ENCODE measurements at places on chromosomes 12 and 14.
A peak's percentile ranks its signal among the peaks of the same experiment; 100 is the strongest.

DNA sequence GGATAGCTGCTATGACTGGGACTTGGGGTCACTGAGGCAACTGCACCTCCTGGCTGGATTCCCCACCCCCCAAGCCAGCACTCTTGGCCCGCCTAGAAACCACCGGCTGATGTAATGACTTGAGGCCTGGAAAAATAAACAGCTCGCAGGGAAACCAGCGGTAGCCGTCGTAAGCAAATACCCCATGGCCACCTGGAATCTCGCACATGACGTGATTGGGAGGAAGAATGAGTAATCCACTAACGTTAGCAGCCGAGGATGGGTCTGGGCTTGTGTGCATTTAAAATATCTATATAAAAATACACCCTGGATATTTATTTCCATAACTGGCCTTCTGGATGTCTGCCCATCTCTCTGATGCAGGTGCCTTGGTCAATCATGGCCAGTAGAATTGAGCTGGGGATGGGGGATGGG lies 120.1 kb downstream of the SMOC1 start:
- DNase-seq = peak; percentile 94

DNA sequence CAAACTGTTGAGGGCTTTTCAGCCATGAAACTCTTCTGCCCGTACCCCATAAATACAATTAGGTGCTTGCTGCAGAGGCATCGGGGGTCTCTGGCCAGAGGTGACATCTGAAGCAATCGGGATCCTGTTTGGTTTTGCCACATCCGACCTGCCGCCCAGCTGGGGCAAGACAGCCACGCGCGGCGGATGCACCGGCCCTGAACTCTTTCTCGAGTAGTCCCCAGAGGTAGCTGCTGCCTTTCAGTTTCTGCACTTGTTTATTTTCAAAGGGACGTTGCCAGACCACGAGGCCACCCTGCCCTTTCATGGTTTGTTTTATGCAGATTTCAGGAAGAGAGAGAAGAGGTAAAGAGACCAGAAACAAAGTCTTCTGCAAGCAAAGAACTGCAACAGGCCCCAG lies 10.6 kb upstream of the MLXIP start:
- no peak for DNase-seq

DNA sequence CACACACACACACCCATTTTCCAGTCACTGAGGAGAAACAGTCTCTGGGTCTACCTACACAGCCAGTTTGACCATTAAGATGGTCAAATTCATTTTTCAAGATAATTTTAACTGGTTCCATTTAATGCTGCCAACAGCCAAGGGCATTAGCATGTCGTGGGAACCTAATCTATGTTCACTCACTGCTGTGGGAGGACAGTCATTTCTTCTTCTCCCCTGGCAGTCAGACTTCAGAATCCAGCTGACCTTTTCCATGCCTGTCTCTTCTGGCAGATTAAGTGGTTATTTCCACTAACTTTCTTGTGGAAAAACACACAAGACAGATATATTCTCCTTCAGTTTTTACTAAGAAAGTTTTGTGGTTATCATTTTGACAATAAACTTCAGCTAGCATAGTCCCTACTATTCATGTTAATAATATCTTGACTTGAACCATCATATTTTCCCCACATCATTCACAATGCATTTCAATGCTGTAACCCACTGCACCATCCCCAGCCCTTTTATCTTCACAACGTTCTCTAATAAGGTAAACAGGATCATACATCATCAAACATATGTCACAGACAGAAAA lies 82.2 kb downstream of the DAD1 start:
- DNase-seq = no peak

GRCh38 chr12:54042970-54043853 lies 10.4 kb downstream of the HOXC5 start:
- no peak for DNase-seq

GRCh38 chr12:39239490-39240486 lies 203.1 kb downstream of the KIF21A start:
- DNase-seq = no peak

- DNase-seq = no peak
Observed at GRCh38 chr12:122946690-122947341, 19.4 kb downstream of the ABCB9 start.

- DNase-seq = no peak
Observed at GRCh38 chr12:116280595-116281290, 3.2 kb upstream of the MED13L start.

DNA sequence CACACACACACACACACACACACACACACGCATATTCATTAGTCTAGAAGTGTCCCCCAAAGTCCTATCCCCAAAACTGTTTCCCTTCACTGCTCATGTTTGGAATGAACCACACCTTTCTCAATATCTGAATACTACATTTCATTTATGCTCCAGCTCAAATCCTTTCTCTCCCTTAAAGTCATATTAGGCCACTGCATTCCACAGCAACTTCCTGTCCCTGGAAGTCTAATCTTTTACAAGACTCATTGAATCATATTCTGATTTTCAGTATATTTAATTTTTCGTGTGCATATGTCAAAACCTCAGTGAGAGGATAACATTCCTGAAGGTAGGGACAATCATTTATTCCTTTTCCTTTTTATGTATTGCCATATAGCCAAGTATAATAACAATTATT lies 155.6 kb upstream of the LMNTD1 start:
- no peak for DNase-seq

- DNase-seq = no peak
Observed at GRCh38 chr14:34826661-34827060, 48.5 kb downstream of the BAZ1A start.

GRCh38 chr14:77598366-77599070 lies 17.9 kb downstream of the SPTLC2 start:
- no peak for DNase-seq

GRCh38 chr14:99715266-99716000 lies 31.3 kb downstream of the CYP46A1 start:
- DNase-seq = no peak

GRCh38 chr14:34792598-34792997 lies 78.2 kb upstream of the CFL2 start:
- DNase-seq = no peak

DNA sequence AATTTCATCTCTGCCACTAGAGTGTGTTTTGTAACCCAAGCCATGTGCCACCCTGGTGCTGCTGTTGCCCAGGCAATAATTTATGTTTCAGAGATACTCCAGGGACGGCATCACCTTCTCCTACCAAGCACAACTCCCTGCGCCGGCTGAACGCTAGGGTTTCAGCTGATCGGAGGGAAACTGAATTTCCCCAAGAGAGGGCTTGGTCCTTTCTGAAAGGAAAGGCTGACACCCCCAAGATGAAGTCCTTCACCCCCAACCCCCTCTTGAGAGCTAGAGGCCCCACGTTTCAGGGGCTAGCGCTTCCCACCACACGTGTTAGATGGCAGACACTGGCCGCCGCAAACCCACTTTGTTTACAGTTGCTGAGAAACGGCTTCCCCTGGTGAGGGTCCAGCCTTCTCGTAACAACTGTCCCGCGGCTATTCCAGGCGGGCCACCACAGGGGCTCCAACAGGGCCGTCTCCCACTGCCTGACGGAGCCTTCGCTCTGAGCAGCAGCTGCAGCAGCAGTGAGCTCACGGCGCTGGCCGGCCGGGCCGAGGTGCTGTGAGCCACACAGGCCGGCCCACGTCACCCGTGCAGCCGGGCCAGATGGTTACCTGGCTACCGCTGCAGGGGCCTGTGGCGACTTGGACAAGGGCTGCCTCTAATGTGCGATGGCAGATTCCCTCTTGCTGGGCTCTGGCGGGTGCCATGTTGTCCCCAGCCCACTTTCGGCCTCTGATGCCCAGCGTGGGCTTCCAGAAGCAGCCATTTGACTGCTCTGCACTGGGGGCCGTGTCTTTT lies 66.4 kb downstream of the TESC start:
- DNase-seq = no peak

- peak; percentile 61 for DNase-seq
Observed at GRCh38 chr14:89973234-89973823, 17.6 kb downstream of the TDP1 start.

- no peak for DNase-seq
Observed at GRCh38 chr12:102527171-102527720, 46.9 kb upstream of the IGF1 start.

GRCh38 chr14:52473557-52473956 lies 78.7 kb downstream of the TXNDC16 start:
- no peak for DNase-seq

GRCh38 chr12:104177663-104178501 lies 37.7 kb upstream of the TXNRD1 start:
- DNase-seq = no peak

DNA sequence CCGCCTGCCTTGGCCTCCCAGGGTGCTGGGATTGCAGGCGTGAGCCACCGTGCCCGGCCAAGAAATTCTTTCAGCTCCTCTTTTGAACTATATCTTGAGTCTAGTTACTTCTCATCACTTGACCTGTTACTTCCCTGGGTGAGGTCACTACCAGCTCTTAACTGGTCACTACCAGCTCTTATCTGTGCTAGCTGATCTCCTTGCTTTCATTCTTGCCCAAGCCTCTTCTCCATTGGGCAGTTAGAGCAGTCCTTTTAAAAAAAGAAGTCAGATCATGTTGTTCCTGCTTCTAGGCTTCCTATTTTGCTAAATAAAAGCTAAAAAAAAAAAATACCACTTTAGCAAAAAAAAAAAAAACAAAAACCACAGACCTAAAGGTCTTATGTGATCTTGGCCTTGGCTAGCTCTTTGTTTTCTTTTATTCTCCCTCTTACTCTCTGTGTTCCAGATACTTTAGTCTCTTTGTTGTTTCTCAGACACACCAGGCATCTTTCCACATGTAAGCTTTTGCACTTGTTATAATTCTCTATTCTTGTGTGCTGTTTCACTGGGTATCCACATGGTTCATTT lies 63.5 kb downstream of the RAD51B start:
- DNase-seq = no peak

DNA sequence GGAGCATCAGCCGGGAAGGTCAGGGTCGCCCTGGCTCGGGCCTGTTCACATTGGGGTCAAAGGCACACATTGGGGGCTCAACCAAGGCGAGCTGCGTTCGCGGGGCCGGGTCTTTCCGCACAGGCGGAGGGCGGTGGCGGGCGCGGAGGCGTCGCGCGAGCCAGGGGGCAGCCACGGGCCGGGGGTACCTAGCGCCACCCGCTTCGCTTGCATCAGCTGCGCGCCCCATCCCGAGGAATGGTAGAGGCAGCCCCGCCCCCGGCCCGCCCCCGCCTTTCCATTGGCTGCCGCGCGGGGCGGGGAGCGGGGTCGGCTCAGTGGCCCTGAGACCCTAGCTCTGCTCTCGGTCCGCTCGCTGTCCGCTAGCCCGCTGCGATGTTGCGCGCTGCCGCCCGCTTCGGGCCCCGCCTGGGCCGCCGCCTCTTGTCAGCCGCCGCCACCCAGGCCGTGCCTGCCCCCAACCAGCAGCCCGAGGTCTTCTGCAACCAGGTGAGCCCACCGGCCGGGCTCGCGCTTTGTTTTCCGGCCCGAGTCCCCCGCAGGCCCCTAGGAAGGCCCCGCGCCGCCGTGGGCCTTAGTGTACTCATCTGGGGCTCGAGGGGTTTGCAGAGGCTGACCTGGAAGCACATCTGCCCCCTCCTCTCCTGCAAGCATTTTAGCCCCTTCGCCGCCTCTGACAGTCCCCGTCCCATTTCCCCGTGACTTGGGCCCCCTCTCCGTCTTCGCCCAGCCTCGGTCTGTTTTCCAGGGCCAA lies at the start of gene ALDH2:
TSS of gene ALDH2 (plus strand) at position 326 of the 754 bp plus-strand sequence. CDS start at position 376, 50 bp downstream.
- peak; percentile 82 for DNase-seq

DNA sequence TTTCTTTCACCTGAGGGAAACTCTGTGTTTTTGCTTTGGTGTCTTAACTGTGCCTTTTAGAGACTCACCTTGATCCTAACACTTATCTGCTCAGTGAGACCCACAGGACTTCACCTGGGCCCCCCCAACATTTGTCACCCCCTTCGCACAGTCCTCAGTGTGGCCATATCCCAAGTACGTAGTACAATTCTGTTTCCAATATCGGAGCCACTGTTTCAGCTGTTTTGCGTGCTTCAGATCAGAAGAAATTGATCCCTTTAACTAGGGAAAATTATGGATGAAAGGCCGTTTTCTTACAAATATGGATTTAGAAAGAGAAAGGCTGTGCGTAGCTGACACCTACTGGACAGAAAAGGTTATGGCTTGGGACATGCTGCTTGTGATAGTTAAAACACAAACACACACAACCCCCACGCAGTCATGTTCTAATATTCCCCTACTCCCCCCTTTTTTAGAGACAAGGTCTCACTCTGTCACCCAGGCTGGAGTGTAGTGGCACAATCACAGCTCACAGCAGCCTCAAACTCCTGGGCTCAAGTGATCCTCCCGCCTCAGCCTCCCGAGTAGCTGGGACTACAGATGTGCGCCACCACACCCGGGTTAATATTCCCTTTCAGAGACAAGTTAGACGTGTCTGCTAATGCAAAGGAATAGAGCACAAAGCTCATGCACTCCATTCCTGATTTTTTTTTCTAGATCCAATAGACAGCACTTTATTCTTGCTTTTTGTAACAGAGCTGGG lies 3.6 kb upstream of the SLC7A8 start:
- peak; percentile 29 for DNase-seq

DNA sequence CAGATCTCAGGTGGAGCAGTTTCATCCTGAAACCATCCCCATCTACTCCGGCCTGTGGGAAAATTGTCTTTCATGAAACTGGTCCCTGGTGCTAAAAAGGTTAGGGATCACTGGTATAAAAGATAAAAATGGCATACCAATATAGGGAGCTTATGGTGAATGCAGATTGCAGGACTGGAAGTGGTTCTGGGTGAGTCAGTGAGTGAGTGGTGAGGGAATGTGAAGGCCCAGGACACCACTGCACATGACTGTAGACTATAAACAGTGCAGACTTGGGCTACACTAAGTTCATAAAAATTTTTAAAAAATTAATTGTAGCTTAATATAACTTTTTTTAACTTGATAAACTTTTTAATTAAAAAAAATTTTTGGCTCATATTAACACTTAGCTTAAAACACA lies 67.0 kb upstream of the RD3L start:
- no peak for DNase-seq

- no peak for DNase-seq
Observed at GRCh38 chr12:108106599-108106998, 22.5 kb upstream of the WSCD2 start.

DNA sequence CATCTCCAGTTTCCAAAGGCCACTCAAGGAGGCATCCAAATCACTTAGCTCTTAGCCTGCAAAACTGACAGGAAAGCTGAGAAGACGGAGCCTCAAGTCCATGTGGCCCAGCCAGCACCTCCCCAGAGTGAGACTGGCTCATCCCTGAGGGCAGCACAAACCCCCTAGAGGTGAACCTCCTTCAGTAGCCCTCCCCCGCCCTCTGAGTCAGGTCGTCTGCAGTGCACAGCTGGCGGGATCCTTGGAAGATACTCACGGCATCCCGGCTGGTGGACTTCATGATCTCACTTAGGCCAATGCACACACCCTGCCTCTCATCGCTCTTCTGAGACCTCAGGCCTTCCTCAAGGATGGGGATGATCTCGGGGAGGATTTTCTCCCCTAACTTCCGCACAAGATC lies 24.1 kb upstream of the RAB35 start:
- DNase-seq = no peak

GRCh38 chr14:71720978-71721624 lies 211.1 kb upstream of the RGS6 start:
- DNase-seq = peak; percentile 64
